Activated CD8-positive, alpha-beta memory T cell treated with anti-CD3 and anti-CD28 coated beads for 36 hours (primary cell): ENCODE measurements at places on chromosomes 3 and 15. TPM values are rescaled to one million over a fixed set of nuclear protein-coding genes. Genes with fewer than 3 reads are reported as not detected.

The GOLGA6L9 gene
- total RNA-seq = 1.7 TPM

The CRYGS gene
- 2.3 TPM for total RNA-seq

The RASGRF1 gene
- 0.02 TPM for total RNA-seq

The DPPA2 gene
- total RNA-seq = not detected

The CHRD gene
- total RNA-seq = not detected

The TM4SF1 gene
- total RNA-seq = not detected

The REC114 gene
- not detected for total RNA-seq

The HYAL3 gene
- total RNA-seq = 8.5 TPM

The MUC4 gene
- 0.13 TPM for total RNA-seq

The GOLGA8J gene
- not detected for total RNA-seq

The DOCK3 gene
- total RNA-seq = 2.5 TPM

The ZNF80 gene
- total RNA-seq = 1.6 TPM

The FETUB gene
- not detected for total RNA-seq

The KY gene
- not detected for total RNA-seq

The PLD1 gene
- 0.19 TPM for total RNA-seq

The RBSN gene
- total RNA-seq = 10.0 TPM

The INO80 gene
- 29.2 TPM for total RNA-seq

The HRH1 gene
- total RNA-seq = 0.46 TPM

The ADPRH gene
- 8.5 TPM for total RNA-seq

The MASP1 gene
- total RNA-seq = not detected

The STRC gene
- 0.17 TPM for total RNA-seq

The RHO gene
- not detected for total RNA-seq

The SEMA3F gene
- 0.10 TPM for total RNA-seq

The SLC12A1 gene
- not detected for total RNA-seq

The ARHGEF26 gene
- 0.08 TPM for total RNA-seq
